NCI-H187 treated with DMSO at 0.1 percent for 48 hours (cell line): ENCODE measurements at places on chromosomes 5 and 9.

GRCh38 chr9:91071184-91071990 lies 269.8 kb downstream of the SYK start:
- DNase-seq = no peak

DNA sequence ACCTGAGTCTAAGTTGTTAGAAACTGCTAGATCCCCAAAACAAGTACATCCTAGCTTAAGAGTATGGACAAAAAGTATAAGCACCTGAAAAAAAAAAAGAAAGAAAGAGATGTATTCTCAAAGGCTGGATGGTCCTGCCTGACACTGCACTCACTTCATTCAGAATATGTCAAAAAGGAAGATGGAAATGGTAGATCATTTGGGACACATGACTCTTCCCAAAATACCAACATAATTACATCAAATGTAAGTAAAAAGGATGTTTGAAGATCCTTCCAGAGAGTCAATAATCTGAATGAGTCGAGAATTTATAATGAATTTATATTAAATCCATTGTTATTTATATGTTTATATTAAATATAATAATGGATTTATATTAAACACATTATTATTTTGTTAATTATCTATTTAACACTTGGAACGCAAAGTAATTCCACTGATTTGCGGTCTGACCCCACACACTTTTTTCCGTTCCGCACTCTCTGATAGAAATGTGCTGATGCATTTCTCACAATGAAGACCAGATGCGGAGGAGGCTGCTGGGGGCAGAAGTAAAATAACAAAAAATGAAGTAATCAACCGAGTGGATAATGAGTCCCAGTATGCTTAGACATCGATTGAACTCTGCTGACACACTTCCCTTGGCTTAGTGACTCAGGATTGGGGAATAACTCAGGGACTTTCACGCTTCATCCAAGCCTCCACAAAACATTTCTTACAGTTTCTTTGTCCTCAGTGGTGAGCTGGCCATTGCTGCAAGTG lies 201.2 kb downstream of the ADAMTS12 start:
- DNase-seq = no peak

- no peak for DNase-seq
Measured at GRCh38 chr5:170470808-170471404, 32.9 kb upstream of the KCNIP1 start.

GRCh38 chr9:116476935-116477381 lies 210.1 kb upstream of the TRIM32 start:
- DNase-seq = no peak

GRCh38 chr9:29659736-29660135 lies 2086.5 kb upstream of the C9orf72 start:
- DNase-seq = no peak
